ENCODE measurements at places on chromosomes 4 and X.

GRCh38 chr4:26862381-26862915, 1.8 kb downstream of the STIM2 start:
- DNase-seq = no peak

- no peak for DNase-seq
These were observed 8.8 kb downstream of the DDX53 start for GRCh38 chrX:23008431-23009099.

GRCh38 chrX:74132280-74132679, 171.7 kb upstream of the ZCCHC13 start:
- no peak for DNase-seq

- DNase-seq = no peak
These were observed 1854.6 kb downstream of the PCDH7 start for GRCh38 chr4:32574803-32575202.
